ENCODE measurements at places on chromosomes 7 and 10.

- DNase-seq = no peak
These were observed 33.4 kb downstream of the VWDE start for GRCh38 chr7:12370249-12370648.

DNA sequence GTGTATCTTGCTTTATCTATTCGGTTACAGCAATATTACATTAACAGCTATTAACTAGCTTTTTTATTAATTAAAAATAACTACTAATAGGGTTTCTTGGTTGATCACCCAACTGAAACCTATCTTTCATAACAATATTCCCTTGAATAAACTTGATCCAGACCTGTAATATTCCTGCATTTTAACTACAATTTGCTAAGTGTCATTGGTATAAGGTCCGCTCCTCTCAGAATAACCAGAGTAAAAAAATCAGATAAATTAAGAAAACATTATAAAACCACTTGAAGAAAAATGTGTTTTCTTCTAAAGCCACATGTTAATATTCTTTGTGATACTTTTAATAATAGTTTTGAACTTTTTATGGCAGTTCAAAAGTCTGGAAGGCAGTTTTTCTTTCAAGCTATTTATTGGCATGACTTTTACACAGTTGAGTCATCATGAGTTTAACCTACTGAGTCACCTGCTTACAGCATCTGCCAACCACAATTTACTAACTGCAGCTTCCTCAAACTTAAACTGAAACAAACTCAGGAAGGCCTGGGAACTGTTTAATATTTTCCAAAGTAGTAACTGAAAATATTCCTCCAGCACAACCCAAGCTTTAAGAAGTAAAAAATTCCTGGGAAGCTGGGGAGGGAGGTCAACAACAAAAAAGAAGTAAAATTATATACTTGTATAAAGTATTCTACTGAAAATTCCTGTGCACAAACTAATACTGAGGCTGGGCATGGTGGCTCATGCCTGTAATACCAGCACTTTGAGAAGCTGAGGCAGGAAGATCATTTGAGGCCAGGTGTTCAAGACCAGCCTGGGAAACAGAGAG, 103.2 kb downstream of the NRBF2 start:
- DNase-seq = no peak

DNA sequence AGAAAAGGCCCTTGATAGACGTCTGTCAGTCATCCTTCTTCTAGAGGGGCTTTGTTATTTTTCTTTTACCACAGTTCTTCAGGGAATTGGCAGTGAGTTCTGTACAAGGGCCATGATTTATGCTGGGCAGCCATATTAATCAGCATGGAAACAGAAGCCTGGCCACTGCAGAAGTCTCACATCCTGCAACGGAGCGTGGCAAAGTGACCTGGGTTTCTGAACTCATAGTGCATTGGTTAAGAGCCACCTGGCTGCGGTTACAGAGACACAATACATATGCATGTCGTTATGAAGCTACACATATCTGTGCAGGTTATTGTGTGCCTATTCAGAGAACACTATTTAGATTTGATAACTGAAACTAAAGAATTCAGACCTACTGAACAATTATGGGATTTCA, 419.4 kb upstream of the CELF2 start:
- no peak for DNase-seq

DNA sequence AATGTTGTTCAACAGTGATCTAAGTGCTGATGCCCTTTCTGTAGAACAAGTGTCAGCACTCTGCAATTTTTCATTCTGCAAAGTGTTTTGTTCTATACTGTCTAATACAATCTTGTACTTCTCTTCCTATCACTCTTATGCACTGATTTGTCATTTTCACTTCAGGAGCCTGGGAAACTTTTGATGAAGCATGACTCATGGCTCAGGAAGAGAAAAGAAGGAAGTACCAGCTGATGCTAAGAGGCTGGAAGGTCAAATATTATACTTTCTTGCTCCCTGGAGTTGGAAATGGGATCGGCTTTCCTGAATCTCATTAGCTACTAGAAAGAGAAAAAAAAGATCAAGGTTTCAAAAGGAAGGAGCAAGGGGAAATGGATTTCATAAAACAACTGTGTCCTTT, 45.8 kb downstream of the DGKI start:
- DNase-seq = no peak

GRCh38 chr10:36624551-36625100, 500.8 kb upstream of the ANKRD30A start:
- DNase-seq = no peak

DNA sequence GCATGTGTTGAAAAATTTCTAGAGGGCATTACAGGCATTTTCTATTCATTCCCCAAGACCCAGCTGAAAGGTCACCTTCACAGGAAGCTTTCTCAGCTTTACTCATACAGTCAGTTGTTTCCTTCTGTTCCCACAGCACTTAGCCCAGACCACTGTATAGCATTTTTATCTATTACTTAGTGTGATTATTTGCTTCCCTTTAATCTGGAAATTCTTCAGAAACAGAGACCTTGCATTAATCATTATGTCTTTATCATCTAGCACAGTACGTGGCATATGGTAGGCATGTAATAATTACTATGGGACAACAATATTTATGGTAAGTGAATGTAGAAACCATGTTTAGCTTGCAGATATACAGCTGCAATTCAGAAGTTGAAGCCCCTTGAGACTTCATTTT, 38.2 kb upstream of the CDK6 start:
- DNase-seq = no peak

DNA sequence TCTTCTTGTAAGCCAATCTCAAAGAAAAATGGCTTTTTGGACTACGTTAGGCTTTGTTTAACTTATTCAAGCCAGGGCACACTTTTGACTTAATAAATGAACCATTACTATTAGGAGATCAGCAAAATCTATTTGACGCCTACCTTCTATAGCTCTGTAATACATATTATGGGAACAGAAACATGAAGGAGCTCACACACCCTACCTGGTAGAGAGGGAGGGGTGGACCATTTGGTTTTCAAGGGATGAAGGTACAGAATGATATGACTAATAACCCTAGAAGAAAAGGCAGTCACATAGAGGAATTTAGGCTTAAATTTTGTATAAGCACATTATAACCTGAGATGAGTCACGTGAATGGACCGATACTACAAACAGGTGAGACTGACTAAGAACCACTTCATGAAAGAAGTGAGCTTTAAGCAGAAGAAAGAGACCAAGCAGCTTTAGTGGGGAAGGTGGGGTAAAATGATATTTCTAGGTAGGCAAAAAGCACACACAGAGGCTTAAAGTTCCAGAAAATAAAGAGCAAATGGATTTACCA, 106.8 kb upstream of the CTTNBP2 start:
- DNase-seq = no peak

- no peak for DNase-seq
These were observed 632.6 kb downstream of the KCNMA1 start for GRCh38 chr10:77004917-77005564.

DNA sequence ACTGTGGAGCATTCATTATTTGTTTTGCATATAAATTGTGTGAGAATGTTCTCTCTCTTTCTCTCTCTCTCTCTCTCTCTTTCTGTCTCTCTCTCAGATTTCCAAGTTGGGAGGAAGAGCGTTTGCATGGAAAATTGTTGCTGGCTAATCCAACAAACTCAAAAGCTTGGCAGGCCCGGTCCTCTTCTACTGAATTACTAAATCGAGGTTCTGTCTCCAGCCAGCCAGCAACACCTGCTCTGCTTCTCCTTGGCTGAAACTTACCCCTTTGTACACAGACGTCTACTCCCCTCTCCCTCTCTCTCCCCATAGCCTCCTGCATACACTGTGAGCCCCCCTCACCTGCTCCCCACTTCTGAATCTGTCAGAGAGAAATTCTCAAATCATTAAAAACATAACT, 996.4 kb upstream of the AUTS2 start:
- no peak for DNase-seq

DNA sequence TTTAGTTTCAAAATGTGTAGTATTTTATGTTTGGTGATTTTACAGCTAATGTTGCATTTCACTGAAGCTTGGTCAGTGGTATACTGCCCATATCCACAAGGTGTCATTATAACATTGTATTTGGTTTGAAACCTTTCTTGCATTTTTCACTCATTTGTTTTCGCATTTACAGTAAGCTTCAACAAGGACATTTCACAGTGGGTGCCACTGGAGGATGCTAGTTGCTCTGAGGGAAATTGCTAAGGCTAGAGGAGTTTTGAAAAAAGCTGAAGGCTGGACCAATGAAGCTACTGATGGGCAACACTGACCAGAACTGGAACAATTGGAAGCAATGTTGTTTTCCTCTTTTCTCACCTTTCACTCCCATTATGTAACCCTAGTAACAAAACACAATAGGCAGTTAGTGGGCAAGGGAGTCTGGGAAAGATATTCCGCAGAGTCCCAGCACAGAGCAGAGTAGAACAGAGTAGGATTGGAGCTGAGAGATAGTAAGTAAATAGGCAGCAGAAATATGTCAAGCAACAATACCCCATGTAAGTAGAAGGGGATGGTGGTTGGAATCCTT, 23.6 kb upstream of the SRI start:
- DNase-seq = no peak

DNA sequence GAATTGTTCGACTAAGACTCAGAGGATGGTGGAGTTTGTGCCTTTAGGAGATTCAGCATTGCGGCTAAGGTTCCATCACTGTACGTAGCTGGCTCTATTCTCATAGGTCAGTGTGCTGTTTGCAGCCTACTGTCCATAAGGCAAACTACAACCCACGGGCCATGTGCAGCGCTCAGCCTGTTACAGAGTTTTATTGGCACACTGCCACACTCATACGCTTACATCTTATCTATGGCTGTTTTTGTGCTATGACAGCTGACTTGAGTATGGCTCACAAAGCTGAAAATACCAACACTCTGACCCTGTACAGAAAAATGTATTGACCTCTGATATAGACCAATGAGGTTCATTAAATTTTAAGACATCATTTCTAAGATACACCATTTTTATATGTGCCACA, 114.5 kb downstream of the ARID5B start:
- DNase-seq = no peak

DNA sequence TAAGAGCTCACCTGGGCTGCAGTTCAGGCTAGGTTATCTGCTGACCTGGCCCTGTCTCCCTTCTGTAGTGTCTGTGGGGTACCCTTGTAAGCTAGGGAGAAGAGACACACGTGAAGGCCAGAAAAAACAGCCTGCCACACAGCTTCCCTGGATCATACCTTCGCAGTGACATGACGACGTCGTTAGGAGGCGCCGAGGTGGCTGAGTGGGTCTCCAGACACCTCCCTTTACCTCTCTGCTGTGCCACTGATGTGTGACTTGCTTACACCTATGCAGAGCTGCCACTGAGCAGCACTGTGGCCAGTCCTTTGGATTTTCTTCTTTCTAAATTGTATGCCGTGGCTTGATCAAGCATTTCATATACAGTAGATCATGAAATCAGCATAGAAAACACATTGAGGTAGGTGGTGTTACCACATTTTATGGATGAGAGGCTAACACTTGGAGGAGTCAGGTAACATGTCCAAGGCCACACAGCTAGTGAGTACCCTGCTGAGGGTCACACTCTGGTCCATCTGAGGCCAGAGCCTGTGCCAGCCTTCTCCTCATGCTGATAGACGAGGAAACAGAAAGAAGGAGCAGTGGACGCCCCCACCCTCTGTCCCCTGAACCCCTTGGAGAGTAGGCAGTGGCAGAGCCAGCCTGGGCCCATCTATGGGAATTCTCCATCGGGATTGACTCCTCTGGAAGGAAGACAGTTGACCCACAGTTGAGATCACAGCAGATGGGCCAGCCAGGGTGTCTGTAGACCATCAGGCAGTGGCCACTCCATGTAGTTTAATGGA, 23.1 kb downstream of the HTRA1 start:
- no peak for DNase-seq

DNA sequence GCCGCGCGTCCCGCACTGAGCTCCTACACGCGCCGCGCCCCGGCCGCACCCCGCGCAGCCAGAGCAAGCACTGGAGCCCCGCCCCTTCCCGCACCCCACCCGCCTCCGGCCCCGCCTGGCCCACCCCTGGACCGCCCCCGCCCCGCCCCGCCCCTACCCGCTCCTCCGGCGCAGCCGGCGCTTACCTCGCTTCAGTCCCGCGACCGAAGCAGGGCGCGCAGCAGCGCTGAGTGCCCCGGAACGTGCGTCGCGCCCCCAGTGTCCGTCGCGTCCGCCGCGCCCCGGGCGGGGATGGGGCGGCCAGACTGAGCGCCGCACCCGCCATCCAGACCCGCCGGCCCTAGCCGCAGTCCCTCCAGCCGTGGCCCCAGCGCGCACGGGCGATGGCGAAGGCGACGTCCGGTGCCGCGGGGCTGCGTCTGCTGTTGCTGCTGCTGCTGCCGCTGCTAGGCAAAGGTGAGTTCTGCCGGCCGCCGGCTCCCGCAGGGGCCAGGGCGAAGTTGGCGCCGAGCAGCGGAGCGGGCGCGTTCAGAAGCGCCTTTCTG, at the start of gene RET:
TSS of gene RET (plus strand) at position 194 of the 545 bp plus-strand sequence. CDS start at position 384, 190 bp downstream.
- DNase-seq = no peak
